ENCODE measurements at places on chromosomes 2 and 18.
A peak's percentile ranks its signal among the peaks of the same experiment; 100 is the strongest.

DNA sequence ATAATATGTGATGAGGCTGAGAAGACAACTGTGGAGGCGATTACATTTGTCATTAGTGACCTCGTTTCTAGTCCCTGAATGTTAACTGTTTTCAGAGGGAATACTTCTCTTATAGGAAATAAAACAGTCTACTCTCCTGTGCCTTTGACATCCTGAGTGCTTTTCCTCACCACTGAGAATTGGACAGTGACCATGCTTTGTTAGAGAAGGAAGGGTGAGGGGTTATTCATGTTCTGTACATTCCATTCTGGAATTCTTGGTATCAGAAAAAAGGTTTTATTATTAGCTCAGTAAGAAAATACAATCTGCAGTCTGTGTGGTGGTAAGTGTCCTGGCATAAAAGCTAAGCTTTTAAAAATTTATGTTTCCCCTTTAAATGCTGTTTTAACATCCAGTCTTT is 58.8 kb downstream of the PARD3B start:
- DNase-seq: peak; percentile 13

DNA sequence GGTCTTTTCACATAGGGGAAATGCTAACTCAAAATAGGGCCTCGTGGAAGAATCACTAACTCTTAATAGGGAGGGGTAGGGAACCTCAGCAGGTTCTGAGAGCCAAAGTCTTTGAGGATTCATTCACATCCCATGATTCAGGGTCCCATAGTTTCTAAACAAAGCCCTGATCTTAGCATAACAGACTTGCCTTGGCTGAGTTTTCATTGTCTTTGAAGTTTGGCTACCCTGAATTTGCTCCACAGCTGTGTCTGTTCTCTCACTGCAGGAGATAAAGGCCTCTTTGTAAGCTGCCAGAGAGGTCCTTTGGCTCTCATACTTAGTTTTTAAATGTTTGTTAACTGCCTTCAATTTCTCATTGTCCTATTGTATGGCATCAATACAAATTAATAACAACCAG is 54.5 kb downstream of the ZDBF2 start:
- no peak for DNase-seq

- DNase-seq: no peak
Measured at GRCh38 chr2:212791569-212791968, 253.0 kb upstream of the ERBB4 start.

DNA sequence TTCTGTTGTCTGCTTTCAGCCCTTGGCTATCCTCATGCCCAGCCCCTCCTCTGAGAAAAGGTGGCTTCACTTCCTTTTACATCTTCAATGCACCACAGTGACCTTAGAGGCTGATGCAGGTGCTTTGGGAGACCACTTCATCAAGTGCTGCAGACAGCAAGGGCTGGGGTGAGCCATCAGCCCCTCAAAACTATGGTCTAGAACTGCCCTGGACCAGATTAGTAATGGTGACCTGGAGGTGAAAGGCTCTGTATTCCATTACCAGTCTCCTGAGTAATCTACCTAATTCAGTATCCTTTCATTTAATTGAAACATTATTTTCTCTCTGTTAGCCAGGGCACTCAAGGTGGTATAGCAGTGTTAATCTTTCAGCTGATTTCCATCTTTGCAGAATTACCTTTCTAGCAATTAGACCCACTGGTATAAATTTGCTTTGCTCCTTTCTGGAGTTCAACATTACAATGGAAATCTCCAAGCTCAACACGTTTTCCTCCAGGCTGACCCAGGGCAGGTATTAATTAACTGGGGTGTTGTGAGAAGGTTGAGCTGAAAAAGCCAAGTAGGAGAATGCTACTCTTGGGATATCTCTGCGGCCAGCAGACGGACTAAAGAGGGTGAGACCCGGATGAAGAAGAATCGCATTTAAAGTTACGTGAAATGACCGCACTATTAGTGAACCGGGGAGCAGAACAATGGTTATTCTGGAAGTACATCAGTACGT is 469.0 kb downstream of the MEIS1 start:
- no peak for DNase-seq
